ENCODE measurements at places on chromosomes 3 and 15. TPM values are rescaled to one million over a fixed set of nuclear protein-coding genes. Genes with fewer than 3 reads are reported as not detected.

SRGAP3 gene
- 7.6 TPM for total RNA-seq

SMCO1 gene
- not detected for total RNA-seq

GPR160 gene
- total RNA-seq, result 0.26 TPM

SPTBN5 gene
- 0.20 TPM for total RNA-seq

DPPA4 gene
- total RNA-seq, result under 0.01 TPM
